Spinal cord (tissue), 10 donors: ENCODE measurements at places on chromosomes 11 and 22. TPM values are rescaled to one million over a fixed set of nuclear protein-coding genes. Genes with fewer than 3 reads are reported as not detected.

Gene TMA7B
- not detected for total RNA-seq

Gene LRRC74B
- 4.7 TPM for total RNA-seq

Gene LMO1
- 1.8 TPM for total RNA-seq

Gene OR8D2
- not detected for total RNA-seq

Gene ATG2A
- total RNA-seq = 8.1 TPM

Gene C11orf91
- total RNA-seq = not detected

Gene SYT7
- total RNA-seq = 9.8 TPM

Gene OSBPL5
- total RNA-seq = 30.6 TPM

Gene ALG12
- 13.3 TPM for total RNA-seq

Gene SLC1A2
- total RNA-seq = 87.4 TPM

Gene PLXNB2
- total RNA-seq = 41.1 TPM

Gene SOX6
- 51.6 TPM for total RNA-seq

Gene YPEL4
- total RNA-seq = 3.3 TPM
